NCI-H446 treated with DMSO at 0.1 percent for 48 hours (cell line): ENCODE measurements at places on chromosomes 3 and 15.
A peak's percentile ranks its signal among the peaks of the same experiment; 100 is the strongest.

- DNase-seq: no peak
These were observed 22.9 kb downstream of the DNAAF4 start for GRCh38 chr15:55484917-55485672.

DNA sequence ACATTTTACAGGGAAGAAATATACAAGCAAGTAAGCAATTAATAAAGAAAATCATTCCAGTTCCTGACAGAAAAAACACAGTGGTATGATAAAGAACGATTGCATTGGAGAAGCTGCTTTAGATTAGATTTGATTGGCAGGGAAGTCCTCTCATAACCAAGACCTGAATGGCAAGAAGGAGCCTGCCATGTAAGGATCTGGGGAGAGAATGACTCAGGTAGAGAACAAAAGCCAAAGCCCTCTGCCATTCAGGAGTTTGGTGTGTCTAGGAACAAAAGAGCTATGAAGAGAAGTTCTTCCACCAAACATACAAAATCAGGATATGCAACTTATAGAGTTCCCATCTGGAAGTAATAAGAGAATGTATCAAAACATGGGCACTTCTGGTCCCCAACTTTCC lies 57.6 kb downstream of the SIDT1 start:
- DNase-seq: no peak

DNA sequence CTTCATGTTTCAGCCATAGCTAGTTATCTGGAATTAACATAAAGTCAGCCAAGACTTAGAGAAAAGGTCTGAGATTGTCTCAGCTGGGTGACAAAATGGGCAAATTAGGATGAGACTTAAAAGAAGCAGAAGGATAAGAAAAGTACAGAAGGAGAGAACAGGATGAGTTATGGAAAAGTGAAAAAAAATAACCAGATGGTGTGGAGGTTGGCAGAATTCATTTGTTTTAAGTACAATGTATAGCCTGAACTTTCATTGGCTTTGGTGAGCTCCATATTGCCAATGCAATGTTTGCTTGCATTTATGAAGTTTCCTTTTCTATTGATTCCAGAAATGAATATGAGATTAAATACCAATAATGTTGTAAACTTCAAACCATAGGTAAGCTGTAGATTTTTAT lies 447.2 kb upstream of the DPH6 start:
- no peak for DNase-seq

- DNase-seq: no peak
These were observed 30.3 kb upstream of the UACA start for GRCh38 chr15:70793694-70794093.

GRCh38 chr15:29364426-29365078 lies 94.9 kb upstream of the NSMCE3 start:
- DNase-seq: no peak

- peak; percentile 67 for DNase-seq
These were observed 234.1 kb upstream of the FEZF2 start for GRCh38 chr3:62607287-62608029.

DNA sequence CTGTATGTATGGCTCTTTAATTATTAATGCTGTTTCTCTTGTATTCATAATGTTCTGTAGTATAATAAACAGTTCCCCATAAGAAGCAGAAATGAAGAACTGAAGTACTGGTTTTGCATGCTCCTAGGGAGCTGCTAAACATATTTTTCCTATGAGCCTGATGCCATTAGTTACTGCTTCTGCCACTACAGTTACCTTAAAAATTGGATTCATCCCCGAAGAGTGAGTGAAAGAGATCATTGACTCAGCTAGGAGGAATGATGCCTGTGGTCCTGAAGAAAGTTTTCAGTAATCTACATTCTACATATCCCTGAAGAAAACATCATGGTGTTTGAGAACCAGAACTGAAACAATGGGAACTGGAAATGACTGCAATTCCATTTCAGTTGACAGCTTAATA lies 37.1 kb upstream of the ST3GAL6 start:
- DNase-seq: no peak

- no peak for DNase-seq
These were observed 34.2 kb upstream of the CSPG5 start for GRCh38 chr3:47612879-47613278.

DNA sequence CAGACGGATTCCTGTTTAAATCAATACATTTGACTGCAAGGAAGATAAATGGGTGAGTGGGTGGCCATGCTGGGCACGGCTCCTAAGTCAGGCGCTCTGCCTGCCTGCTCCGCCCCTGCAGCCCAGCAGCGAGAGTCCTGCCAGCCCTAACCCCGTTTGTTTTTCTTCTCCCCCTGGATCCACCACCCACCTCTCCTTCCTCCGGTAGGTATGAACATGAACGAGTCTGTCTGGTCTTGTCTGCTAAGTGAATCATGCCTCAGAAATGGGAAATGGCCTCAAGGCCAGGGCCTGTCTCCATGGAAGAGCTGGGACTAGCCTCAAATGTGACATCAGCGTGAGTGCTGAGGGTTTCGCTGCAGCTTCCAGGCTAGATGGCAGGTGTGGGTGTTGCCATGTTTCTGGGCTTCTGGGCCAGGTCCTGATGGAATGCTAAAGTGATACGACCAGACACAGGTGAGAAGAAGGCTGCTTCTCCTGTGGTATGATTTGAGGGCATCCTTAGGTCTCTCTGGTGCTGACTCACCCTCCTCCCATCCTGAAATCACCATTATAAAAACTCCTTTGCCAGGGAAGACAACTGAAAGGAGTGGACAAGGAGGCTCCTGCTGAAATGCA lies 5.6 kb upstream of the FEM1B start:
- no peak for DNase-seq

- DNase-seq: no peak
These were observed 677.1 kb upstream of the NR2F2 start for GRCh38 chr15:95653361-95653805.

GRCh38 chr15:74752531-74752930 lies 3.9 kb downstream of the CYP1A2 start:
- DNase-seq: no peak

- DNase-seq: no peak
These were observed 235.7 kb downstream of the SATB1 start for GRCh38 chr3:18189282-18190050.

DNA sequence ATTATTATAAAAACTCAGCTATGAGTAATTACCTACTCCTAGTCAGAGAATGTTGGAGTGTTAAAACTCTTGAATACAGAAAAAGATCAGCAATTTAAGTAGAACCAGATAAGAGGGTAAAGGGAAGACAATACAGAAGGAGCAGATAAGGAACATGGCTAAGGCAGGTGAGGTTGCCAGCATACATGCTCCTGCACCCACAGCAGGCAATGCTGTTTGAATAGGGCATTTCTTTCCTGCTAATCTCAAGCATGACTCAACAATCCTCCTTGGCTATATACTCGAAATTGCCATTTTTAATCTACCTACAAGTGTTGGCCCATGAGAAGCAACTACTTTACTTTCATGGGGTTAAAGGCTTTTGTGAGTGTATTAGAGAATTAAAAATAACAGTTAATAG lies 494.5 kb downstream of the DIPK2A start:
- no peak for DNase-seq

DNA sequence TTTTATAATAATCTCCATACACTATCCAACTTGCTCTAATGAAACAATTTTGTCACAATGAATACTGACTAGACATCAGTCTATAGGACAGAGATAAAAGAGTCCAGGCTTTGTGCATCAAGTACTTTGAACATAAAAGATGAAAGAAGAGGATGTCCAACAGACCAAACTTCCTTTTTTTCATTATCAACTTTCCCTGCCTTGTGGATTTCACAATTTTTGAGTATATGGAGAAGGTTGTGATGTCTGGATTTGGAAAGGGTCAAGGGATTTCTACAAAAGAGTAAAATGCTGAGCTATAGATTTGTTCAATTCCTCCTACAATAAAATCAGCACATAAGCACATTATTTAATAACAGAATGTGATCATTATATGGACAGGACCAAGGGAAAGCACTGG lies 25.7 kb downstream of the CD47 start:
- DNase-seq: no peak

GRCh38 chr3:116770815-116771450 lies 61.4 kb downstream of the TUSC7 start:
- peak; percentile 75 for DNase-seq

DNA sequence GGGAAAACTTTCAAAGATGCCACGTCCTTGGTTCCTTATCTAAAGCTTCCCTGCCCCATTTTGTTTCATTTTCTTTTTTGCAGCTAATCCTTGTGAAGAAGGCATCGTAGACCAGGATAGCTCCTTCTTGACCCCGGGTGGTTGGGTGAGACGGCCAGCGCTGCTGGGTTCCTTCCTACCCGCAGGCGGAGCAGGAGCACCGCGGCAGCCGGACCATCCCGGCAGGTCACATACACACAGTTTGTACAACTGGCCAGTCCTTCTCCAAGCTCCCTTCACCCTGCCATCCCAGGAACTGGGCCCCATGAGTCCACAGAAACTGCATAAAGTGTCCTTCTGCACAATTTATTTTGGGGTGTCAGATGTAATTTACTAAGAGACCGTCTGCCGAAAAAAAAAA lies 83.9 kb downstream of the MEGF11 start:
- no peak for DNase-seq

GRCh38 chr3:197031315-197032285 lies 2.0 kb upstream of the MELTF start:
- DNase-seq: no peak

GRCh38 chr3:9697892-9698291 lies 5.7 kb upstream of the CPNE9 start:
- no peak for DNase-seq

DNA sequence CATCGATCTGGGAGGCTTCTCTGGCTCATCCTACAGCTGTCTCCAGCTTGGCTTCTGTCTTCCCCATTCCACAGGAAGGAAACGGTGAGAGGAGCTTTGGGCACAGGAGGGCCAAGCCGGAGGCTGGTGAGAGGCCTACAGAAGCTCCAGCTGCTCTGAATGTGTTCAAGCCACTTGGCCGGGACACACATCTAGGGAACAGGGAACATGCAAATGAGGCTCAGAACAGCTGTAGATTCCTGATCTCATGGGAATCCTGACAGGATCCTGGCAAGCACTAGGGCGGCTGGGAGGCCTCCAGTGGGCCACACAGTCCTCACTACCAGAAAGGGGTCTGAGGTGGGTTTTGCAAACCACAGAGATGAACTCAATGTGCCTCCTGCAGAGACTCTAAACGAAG lies 13.7 kb downstream of the SEMA5B start:
- DNase-seq: no peak

- DNase-seq: no peak
These were observed 2.7 kb upstream of the ISL2 start for GRCh38 chr15:76333720-76334437.

DNA sequence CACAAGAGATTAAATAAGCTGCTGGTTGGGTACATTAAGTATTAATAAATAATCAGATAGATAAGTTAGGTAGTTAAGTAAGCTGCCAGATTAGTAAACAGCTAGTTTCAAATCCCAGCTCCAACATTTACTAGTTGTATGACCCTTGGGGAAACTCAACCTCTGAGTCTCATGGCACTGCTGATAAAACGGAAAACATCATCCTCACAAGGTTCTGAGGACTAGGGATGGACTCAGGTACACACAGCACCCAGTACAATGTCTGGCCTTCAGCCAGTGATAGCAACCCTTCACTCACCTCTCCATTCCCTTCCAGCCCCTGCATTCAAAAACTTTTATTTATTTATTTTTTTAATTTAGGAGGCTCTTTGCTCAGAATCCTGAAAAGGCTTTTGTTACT lies 32.3 kb downstream of the B3GNT5 start:
- DNase-seq: no peak

- DNase-seq: no peak
These were observed 10.1 kb upstream of the RBM5 start for GRCh38 chr3:50078622-50079021.

- no peak for DNase-seq
These were observed 34.2 kb upstream of the ACAD9 start for GRCh38 chr3:128845119-128845777.

GRCh38 chr3:198028718-198029117 lies 68.7 kb downstream of the LMLN start:
- no peak for DNase-seq
